ENCODE measurements at places on chromosomes 13 and 19.

- H3K27me3 ChIP-seq = no peaks in the 10 kb centered on the region
- no peaks in the 10 kb centered on the region for H3K36me3 ChIP-seq
- no peaks in the 10 kb centered on the region for H3K4me1 ChIP-seq
- no peak overlapping the region for H3K27ac ChIP-seq
- H3K4me3 ChIP-seq = no peak overlapping the region
- peak; percentile 61 for DNase-seq
Observed at GRCh38 chr19:56253737-56254136, 18.8 kb upstream of the EDDM13 start.

GRCh38 chr19:10069046-10069445 lies 17.1 kb upstream of the SHFL start:
- H3K4me3 ChIP-seq = no peak overlapping the region
- H3K4me1 ChIP-seq = no peaks in the 10 kb centered on the region
- H3K27me3 ChIP-seq = peaks cover 61% of the 10 kb centered on the region
- DNase-seq = no peak
- H3K27ac ChIP-seq = no peak overlapping the region

- H3K4me1 ChIP-seq = peaks cover 8% of the 10 kb centered on the region
- peak overlapping the region; percentile 78 for H3K27ac ChIP-seq
- no peak overlapping the region for H3K4me3 ChIP-seq
- H3K36me3 ChIP-seq = no peaks in the 10 kb centered on the region
Observed at GRCh38 chr13:96771486-96772367, 222.5 kb downstream of the OXGR1 start.

GRCh38 chr13:98275681-98276171 lies 98.7 kb upstream of the RNF113B start:
- H3K27ac ChIP-seq = no peak overlapping the region
- no peak overlapping the region for H3K4me3 ChIP-seq
- no peaks in the 10 kb centered on the region for H3K27me3 ChIP-seq
- peaks cover 6% of the 10 kb centered on the region for H3K36me3 ChIP-seq

DNA sequence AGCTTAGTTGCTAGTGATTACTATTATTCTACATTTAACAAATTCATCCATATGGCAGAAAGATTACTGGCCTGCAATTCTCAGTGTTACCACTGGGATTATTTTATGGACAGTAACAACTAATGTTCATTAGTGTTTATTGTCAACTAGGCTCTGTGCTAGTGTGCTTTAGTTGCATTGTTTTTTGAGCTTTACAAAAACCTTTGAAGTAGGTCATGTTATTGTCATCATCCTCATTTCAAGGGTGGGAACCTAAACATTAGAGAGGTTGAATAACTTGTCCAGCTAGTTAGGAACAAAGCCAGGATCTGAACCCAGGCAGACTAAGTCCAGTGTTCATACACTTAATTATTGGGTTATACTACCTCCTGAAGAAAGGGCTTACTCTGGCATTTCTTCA lies 27.8 kb upstream of the TDRD3 start:
- H3K27ac ChIP-seq = no peak overlapping the region
- no peaks in the 10 kb centered on the region for H3K4me1 ChIP-seq
- H3K36me3 ChIP-seq = no peaks in the 10 kb centered on the region
- peak; percentile 11 for DNase-seq
- peaks cover 8% of the 10 kb centered on the region for H3K27me3 ChIP-seq
- no peak overlapping the region for H3K4me3 ChIP-seq

DNA sequence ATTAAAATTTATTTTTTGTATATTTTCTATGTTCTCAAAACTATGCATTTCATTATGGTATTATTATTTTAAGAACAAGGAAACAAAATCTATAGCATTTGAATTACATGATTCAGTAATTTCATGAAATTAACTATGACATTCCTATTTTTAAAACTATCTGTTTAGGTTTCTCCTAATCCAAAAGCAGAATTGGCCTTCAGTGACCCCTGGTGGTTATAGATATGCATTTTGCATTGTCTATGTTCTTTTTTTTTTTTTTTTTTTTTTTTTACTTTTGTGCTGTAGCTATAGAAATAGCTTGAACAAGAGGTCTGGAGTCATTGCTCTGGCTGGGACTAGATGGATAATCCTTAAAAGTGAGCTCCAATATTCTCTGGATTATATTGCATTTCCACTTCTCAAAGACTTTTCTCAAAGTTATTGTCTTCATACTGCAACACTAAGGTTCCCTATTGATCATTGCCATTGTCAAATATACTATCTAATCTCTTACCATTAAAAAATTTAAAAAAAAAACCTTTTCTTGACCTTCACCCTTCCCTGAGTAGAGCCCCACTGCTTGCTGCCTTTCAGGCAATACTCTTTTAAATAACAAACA lies 15.9 kb upstream of the DNAJC3 start:
- H3K4me1 ChIP-seq = no peaks in the 10 kb centered on the region
- H3K27me3 ChIP-seq = no peaks in the 10 kb centered on the region
- H3K36me3 ChIP-seq = no peaks in the 10 kb centered on the region
- peak; percentile 88 for DNase-seq
- H3K4me3 ChIP-seq = no peak overlapping the region

DNA sequence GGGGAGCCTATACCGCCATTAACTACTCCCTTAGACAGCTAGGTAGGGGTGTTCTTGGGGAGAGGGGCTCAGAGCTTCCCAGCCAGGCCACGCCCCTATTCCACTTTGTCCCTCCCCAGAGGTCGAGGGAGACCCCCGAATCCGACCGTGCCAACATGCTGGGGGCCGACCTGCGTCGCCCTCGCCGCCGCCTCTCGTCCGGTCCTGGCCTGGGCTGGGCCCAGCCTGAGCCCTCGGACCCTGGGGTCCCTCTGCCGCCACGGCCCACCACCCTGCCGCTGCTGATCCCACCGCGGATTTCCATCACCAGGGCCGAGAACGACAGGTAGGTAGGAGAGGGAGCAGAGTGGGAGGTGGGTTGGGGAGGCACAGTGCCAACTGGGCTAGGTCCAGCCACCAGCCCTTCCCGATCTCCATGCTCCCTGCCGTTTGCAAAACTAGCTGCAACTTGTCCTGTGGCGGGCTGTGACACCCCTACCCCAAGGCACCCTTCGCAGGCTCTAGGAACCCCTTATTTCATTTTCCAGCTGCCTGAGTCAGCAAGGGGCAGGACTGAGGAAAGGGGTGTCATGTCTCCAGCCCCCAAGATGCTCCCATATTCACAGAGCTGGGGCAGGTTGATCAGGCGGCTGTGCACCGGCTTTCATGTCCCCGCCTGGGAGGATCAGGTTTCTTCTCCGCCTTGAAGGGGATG lies 2.6 kb upstream of the PDE4A start:
- no peak overlapping the region for H3K27ac ChIP-seq
- H3K4me3 ChIP-seq = no peak overlapping the region
- H3K4me1 ChIP-seq = peaks cover 25% of the 10 kb centered on the region
- H3K36me3 ChIP-seq = no peaks in the 10 kb centered on the region
- DNase-seq = peak; percentile 36
- peaks cover 44% of the 10 kb centered on the region for H3K27me3 ChIP-seq

DNA sequence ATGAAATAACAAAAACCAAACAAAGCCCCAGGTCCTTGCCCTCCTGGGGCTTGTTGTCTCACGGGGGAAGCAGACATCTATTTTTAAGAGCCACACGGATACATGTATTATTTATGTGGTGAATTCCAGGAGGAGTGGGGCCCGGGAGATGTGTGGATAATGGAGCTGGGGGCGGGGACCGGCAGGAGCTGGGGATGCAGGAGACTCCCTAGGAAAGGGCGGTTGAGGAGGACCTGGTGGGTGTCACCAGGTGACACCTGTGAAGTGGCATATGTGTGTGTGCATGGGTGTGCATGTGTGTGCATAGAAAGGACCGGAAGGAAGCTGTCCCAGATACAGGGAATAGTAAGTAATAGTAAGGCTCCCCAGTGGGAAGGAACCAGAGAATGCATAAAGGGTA lies 148.9 kb downstream of the URI1 start:
- no peak overlapping the region for H3K27ac ChIP-seq
- H3K4me1 ChIP-seq = no peaks in the 10 kb centered on the region
- no peaks in the 10 kb centered on the region for H3K27me3 ChIP-seq

DNA sequence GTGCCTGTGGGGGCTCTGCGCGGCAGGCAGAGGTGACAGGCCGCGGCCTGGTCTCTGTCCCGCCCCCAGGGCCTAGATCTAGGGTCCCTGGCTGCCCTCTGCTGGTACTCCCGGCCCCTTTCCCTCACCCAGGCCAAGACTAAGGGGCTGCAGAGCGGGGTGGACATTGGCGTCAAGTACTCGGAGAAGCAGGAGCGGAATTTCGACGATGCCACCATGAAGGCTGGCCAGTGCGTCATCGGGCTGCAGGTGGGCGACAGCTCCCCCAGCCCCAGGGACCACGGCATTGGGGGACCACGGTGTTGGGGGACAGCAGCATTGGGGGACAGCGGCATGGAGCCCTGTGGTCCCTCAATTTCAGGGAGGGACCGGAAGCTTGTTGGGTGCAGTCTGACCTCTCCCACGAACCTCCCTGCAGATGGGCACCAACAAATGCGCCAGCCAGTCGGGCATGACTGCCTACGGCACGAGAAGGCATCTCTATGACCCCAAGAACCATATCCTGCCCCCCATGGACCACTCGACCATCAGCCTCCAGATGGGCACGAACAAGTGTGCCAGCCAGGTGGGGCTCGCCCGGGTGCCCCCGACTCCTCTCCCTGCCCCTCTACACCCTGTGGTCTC lies 3.8 kb upstream of the ABCA7 start:
- H3K4me1 ChIP-seq = peaks cover 10% of the 10 kb centered on the region
- no peak for DNase-seq
- H3K4me3 ChIP-seq = no peak overlapping the region

DNA sequence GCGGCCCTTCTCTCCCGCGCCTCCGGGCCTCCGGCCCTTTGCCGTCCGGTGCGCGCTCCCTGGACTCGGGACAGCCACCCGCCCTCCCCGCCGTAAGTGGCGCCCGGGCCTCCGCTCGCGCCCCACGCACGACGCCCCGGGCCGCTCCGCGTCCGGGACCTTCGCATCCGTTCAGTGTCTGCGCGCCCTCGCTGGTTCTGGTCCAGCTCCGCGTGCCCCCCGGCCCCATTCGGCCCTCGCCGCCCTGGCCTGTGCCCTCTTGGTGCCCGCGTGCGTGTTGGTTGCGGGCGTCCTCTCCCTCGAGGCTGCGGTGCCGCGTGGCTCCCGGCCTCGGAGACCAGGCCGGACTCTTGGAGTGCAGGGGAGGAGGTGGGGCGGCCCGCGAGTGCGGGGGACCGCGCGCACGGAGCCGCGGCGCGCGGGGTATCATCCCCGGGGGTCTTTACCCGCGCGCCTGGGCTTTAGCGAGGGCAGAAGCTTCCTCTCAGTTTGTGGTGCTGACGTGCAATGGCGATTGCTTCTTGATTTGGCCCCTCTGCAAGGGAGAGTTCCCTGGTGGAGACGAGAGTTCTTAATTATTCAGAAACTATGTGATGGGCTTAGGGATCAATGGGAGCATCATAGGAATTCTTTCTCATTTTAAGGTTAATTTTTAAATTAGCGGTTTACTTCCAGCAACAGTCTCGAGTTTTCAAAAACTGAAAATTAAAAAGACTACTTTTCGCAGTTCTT lies 757 bp downstream of the WASF3 start:
- peak overlapping the region; percentile 79 for H3K4me3 ChIP-seq
- H3K27me3 ChIP-seq = peaks cover 11% of the 10 kb centered on the region
- peak; percentile 20 for DNase-seq
- H3K4me1 ChIP-seq = peaks cover 15% of the 10 kb centered on the region
- no peak overlapping the region for H3K27ac ChIP-seq

DNA sequence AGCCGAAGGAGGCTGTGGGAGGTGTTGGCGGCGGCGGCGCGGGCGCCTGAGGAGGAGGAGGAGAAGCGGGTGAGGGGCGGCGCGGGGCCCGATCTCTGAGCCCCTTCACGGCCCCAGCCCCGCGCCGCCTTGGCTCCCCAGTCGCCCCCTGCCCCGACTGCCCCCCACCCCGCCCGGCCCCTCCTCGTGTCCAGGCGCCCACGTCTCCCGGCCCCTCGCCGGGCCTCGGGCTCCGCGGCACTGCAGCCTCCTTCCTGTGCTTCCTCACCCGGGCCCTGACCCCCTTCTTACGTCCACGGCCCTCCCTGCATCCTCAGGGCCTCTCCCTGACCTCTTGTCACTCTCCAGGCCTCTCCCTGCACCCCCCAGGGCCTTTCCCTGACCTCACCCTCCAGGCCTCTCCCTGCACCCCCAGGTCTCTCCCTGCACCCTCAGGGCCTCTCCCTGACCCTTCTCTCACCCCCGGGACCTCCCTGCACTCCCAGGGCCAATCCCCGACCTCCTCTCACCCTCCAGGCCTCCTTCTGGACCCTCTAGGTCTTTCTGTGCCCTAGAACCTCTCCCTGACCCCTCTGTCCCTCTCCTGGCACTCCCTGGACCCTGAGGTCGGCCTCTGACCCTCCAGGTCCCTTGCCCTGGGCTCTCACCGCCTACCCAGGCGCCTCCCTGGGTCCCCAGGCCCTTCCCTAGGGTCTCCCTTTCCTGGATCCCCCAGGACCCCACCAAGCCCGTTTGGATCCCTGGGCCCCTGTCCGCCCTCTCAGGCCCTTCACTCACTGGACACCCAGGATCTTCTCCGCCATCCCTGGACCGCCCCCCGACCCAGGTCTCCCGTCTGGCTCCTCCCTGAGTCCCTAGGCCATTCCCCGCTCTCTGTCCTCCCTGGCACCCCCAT lies 460 bp downstream of the KMT5C start:
- peaks cover 38% of the 10 kb centered on the region for H3K4me1 ChIP-seq
- peaks cover 36% of the 10 kb centered on the region for H3K36me3 ChIP-seq
- no peaks in the 10 kb centered on the region for H3K27me3 ChIP-seq
- H3K27ac ChIP-seq = peak overlapping the region; percentile 100
- DNase-seq = no peak

GRCh38 chr19:45079911-45080370 lies 881 bp downstream of the GEMIN7 start:
- peak overlapping the region; percentile 99 for H3K4me3 ChIP-seq
- peaks cover 16% of the 10 kb centered on the region for H3K36me3 ChIP-seq
- H3K27me3 ChIP-seq = no peaks in the 10 kb centered on the region
- DNase-seq = no peak
- peak overlapping the region; percentile 94 for H3K27ac ChIP-seq

DNA sequence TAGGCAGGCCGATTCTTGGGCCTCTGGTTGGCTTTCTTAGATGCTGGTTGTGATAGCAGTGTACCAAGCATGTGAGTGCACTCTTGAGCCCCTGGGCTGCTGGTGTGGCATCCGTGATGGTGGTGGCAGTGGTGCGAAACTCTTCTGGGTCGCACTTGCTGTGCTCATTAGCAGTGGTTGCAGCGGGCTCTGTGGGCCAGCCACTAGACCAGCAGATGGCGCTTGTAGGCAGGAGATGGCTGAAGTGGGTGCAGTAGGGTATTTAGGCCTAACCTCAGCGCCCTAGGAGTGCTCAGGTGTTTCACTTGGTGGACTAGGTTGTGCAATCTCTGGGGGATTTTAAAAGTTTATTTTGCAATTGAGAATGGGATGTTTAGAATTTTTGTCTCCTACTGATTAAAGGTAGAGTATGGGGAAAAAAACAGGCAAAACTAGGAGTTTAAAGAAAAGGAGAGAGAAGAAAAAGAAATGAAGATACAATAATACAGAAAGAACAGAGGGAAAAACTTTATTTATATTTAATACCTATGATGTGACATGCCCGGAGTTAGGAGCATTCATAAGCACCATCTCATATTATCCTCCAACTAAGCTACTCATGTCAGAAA lies 4.3 kb upstream of the ZNF17 start:
- peak; percentile 56 for DNase-seq
- H3K36me3 ChIP-seq = peaks cover 5% of the 10 kb centered on the region
- H3K4me3 ChIP-seq = no peak overlapping the region
- peak overlapping the region; percentile 13 for H3K27ac ChIP-seq
